ENCODE measurements at places on chromosomes 1 and 21. TPM values are rescaled to one million over a fixed set of nuclear protein-coding genes. Genes with fewer than 3 reads are reported as not detected.
A peak's percentile ranks its signal among the peaks of the same experiment; 100 is the strongest.

DNA sequence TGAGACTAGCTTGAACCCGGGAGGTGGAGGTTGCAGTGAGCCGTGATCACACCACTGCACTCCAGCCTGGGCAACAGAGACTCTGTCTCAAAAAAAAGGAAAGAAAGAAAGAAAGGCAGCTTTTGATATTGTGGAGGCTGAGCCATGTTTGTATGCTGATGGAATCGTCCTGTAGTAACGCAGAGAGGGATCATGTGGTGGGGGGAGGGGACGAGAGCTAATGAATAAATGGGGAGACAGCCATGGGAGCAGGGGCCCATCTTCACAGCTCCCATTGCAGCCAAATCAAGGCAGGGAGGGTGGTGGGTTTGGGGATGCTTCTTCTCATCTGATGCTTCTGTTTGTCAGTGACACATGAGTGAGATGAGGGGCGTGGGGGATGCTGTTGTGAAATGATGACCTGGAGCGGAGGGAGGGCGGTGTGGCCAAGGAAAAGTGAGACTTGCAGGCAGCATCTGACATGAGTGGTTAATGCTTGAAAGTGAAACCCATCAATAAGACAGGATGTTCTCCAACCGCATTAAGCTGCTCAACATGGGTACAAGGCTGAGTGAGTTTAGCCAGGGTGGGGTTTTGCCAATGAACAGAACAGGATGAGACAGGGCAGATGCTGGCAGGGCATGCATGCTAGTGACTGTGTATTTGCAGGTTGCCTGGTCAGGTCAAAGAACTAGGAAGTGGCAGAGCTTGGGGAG lies 16.7 kb downstream of the SPATA21 start:
- H3K36me3 ChIP-seq, result no peaks in the 10 kb centered on the region
- H3K27me3 ChIP-seq, result peaks cover 16% of the 10 kb centered on the region
- H3K4me3 ChIP-seq, result no peak overlapping the region
- no peaks in the 10 kb centered on the region for H3K4me1 ChIP-seq
- no peak for DNase-seq
- H3K27ac ChIP-seq, result no peak overlapping the region

- no peaks in the 10 kb centered on the region for H3K27me3 ChIP-seq
- no peak overlapping the region for H3K27ac ChIP-seq
Measured at GRCh38 chr1:158527190-158527815, 26.9 kb downstream of the OR6Y1 start.

GRCh38 chr21:24727803-24728440 lies 879.4 kb downstream of the MRPL39 start:
- DNase-seq, result peak; percentile 52
- H3K27ac ChIP-seq, result no peak overlapping the region
- no peaks in the 10 kb centered on the region for H3K36me3 ChIP-seq
- H3K4me1 ChIP-seq, result no peaks in the 10 kb centered on the region
- H3K4me3 ChIP-seq, result no peak overlapping the region

GRCh38 chr1:186404454-186405051 lies 28.9 kb downstream of the ODR4 start:
- no peaks in the 10 kb centered on the region for H3K27me3 ChIP-seq
- DNase-seq, result peak; percentile 76
- no peak overlapping the region for H3K4me3 ChIP-seq
- peaks cover 11% of the 10 kb centered on the region for H3K36me3 ChIP-seq

Gene RAVER2
- total RNA-seq, result 6.7 TPM
